ENCODE measurements at places on chromosomes 7 and 10.

DNA sequence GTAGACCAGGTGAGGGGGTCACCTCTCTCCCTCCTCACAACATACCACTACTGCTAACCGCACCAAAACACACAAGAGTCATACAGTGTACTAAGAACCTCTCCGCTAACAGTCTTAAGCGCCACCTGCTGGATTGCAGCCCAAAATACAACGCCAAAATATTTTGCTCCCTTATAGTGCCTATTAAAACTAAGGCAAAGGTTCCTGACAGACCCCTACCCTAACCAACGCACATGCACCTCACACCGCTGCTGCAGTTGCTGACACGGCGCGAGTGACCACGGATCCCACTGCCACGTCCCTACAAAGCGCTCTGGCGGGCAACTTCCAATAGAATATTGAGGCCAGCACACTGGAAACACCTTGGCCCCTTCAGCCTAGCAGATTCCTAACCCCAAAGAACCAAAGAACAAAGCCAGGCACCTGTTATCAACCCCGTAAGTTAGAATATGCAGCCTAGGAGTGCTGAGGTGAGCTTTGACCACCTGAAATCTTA is 563.6 kb upstream of the SEMA3D start:
- no peak for DNase-seq

GRCh38 chr10:62050346-62050892 is 148.9 kb downstream of the ARID5B start:
- DNase-seq, result no peak

DNA sequence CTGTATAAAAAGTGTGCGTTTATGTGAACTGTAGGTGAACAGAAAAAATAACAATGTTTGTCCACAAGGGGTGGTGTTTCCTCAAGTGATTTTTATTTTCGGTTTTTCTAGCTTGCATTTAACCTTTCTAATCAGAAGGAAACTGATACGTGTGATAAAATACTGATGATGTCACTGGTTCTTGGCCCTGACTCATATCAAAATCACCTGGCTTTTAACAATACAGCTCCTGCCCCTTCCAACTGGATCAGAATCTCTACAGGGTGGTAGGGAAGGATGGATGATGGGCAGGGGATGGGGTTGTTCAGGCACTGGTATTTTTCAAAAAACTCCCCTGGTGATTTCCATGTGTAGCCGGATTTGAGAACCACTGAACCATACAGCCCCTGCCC is 10.9 kb downstream of the NPFFR1 start:
- DNase-seq, result no peak

GRCh38 chr10:131320860-131321604 is 9.5 kb upstream of the TCERG1L start:
- no peak for DNase-seq

GRCh38 chr10:61935077-61935476 is 33.6 kb downstream of the ARID5B start:
- DNase-seq, result no peak

- no peak for DNase-seq
Measured at GRCh38 chr10:51066231-51066630, 8.1 kb upstream of the PRKG1 start.

Data from stimulated activated CD8-positive, alpha-beta memory T cell treated with anti-CD3 and anti-CD28 coated beads, Interleukin-4, amount 100 ng/mL, for 1 hour (primary cell).